ENCODE measurements at places on chromosomes 1 and 21.

DNA sequence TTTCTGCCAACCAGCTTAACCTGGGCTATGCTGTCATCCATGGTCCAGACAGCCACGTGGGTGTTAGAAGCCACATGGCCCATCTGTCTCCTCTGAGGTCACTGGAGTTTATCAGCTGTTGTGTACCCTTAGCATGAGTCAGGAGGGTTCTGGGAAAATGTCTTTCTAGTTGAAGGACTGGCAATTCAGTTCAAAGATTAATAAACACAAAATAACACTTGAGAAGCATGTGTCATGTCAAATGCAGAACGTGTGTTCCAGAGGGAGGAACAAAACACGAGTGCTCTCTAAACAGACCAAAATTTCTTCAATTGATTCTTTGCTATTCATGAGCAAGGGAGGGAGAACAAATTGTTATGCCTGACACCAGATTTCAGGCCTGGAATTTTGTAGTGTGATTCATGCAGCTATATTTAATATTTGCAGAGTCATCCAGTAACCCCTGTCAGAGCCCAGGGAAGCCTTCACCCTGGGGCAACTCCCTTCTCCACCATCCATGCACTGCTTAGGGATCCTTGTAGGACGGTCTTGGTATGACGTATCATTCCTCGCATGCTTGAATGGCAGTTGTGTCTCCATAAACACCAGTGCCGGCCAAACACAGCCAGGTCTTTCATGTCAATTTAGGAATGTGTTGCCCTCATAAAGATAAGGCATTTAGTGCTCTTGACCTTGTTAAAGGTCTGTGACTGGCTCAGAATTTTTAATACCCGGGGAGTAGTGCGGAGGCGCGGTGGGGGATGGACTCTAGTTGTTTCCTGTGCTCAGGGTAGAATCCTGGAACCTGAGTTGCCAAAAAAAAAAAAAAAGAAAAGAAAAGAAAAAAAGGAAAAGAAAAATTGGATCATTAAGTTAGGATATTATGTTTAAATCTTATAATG is 27.7 kb upstream of the DYRK1A start:
- DNase-seq, result peak; percentile 84

DNA sequence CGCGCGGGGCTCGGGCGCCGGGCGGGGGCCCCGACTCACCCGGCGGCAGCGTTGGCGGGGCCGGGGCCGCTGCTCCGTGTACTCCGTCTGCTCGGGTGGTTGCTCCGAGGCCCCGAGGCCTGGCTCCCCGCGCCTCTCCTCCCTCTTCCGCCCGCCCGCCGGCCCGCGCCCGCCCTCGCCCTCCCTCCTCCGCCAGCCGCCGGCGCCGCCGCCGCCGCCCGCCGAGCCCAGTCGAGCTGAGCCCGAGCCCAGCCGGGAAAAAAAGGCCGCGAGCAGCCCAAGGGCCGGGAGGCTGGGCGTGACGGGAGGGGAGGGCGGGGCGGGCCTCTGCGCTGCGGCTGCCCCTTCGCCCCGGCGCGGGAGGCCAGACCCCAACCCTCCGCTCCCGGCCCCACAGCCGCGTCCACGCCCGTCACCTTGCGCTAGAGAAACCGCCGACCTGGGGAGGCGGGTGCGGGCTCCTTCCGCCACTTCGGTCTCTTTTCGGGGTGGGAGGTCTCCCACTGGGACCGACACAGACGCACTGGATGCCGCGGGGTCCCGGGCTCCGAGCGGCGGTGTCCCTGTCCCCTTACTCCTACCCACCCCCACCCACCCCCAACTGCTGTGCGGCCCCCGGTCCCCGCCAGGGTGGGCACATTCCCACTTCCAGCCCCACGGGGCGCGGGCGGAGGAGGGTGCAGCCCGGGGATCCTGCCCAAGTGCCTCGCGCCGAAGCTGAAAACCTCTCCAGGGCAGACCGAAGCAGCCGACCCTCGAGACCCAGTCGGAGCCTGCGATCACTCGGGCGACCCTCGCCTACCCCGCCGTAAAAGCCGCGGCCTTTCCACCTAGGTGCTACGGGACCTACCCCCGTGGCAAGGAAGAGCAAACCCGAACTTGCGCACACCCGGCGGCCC is at the start of gene CERS2:
TSS of gene CERS2 (minus strand) at position 256 of the 899 bp plus-strand sequence. CDS start 5,745 bp downstream, outside the sequence.
- no peak for DNase-seq

DNA sequence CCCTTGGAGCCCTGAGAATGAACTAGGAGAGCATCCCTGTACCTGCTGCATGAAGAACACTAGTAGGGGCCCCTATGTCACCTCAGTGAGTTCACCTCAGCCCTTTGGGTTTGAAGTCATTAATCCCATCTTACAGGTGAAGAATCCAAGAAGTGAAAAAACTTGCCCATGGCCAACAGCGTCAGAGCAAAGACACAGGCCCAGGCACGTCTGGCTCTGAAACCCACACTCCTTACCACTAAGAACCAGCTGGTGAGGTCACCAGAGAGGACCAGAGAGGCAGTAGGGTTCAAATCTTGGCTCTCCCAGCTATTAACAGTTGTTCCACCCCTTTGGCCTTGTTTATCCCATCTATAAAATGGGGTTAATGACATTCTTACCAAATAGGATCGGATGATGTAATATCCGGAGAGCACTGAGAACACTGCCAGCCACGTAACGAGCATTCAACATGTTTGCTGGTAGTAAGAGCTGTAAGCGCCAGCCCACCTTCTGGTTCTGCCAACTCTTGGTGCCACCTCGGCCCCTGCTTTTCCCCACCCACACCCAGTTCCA is 8.8 kb downstream of the MATN1 start:
- no peak for DNase-seq

- no peak for DNase-seq
Observed at GRCh38 chr1:207346513-207346912, 25.0 kb downstream of the CD55 start.

DNA sequence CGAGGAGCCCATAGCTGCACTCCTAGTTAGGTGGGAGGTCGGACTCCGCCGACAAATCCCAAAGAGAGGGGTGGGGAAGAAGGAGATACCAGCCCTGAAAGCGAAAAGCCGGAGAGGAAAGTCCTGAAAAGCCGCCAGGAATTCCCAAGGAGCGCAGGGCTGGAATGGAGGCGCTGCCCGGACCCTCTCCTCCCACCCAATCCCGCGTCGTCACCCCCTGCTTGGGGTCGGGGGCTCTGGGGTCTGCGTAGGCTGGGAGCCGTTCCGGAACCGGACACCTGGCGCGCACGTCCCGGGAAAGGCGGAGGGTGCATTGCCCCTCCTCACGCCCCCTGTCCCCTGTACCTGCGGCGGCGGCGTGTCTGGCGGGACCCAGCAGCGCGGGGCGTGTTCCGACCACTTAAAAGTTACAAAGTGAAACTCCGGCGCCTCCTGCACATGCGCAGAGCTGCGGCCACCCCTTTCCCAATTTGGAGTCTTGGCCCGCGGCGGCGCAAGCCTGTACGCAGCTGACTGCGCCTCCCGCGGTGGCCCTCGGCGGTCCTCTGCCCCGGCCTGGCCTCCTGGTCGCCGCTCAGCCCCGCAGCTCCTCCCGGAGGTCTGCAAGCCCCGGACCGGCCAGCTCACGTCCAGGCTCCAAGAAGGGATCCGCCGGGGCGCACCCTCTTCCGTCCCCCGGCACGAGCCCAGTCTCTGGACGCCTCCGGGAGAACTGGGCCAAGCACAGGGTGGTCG is at the start of gene TMEM63A:
TSS of gene TMEM63A (minus strand) at position 422 of the 735 bp plus-strand sequence. CDS start 4,800 bp downstream, outside the sequence.
- no peak for DNase-seq

DNA sequence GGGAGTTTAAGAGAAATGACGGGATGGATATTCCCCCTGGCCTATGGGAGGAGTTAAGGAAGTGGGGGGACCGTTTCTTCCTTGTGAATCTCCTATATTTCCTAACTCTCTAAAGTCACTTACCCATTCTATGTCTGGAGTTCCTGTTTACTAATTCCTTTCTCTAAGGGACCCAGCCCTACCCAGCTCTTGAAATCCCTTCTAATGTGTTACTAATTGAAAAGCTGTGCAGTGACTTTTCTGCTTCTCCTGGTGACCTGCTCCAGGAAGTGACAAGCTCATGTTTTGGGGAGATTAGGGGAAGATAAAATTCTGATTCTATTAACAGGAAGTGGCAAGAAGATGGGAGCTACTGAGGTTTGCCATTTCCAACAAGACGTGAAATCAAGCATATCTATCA is 4.0 kb upstream of the SAMSN1 start:
- DNase-seq, result no peak

GRCh38 chr1:151457911-151458801 is 1.1 kb downstream of the POGZ start:
- no peak for DNase-seq

- no peak for DNase-seq
Observed at GRCh38 chr1:203153989-203154821, 21.4 kb downstream of the MYBPH start.

DNA sequence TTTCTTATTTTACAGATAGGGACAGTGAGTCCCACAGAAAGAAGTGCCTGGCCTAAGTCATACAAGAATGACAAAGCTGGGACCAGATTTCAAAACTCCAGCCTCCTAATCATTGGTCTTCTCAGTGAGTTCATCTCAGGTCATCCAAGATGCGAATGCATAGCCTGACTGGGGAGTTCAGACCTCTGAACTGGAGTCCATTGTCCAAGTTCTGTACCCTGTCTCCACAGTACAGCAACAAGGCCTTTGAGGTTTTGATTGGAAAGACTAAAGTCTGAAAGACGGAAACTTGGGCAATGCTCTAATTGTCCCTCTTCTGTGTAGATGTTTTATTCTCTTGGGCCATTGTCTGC is 62.0 kb downstream of the TNN start:
- no peak for DNase-seq

DNA sequence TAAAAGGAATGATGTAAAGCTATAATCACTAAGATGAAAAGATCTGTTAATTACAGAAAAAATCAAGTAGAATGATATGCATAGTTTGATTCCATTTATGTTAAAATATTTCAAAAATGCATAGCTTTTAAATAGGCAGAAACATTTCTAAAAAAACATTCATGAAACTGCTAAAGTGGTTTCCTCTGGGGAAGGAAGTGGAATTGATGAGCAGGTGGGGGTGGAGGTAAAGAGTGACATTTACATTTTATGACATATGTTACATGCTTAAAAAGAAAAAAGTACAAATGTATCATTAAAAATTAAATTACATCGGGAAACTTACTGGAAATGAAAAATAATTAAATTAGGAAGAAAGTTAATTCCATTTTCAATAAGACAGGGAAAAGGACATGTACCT is 42.8 kb upstream of the JAK1 start:
- DNase-seq, result no peak

Data from Panc1 (cell line).